Renal cortex interstitium (tissue), 15 donors: ENCODE measurements at places on chromosomes 2 and 18. TPM values are rescaled to one million over a fixed set of nuclear protein-coding genes. Genes with fewer than 3 reads are reported as not detected.

The C2orf15 gene
- 12.3 TPM for polyA plus RNA-seq

The LCT gene
- 0.08 TPM for polyA plus RNA-seq

DNA sequence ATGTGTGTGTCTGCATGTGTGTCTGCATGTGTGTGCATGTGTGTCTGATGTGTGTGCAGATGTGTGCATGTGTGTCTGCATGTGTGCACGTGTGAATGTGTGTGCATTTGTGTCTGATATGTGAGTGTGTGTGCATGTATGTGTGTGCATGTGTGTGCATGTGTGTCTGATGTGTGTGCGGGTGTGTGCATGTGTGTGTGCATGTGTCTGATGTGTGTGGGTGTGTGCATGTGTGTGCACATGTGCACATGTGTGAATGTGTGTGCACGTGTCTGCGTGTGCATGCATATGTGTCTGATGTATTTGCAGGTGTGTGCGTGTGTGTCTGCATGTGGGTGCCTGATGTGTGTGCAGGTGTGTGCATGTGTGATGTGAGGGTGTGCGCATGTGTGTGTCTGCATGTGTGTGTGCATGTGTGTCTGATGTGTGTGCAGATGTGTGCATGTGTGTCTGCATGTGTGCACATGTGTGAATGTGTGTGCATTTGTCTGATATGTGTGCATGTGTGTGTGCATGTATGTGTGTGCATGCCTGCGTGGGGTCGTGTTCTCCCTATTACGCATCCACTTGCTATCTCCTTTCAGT, 470.1 kb upstream of the HS6ST1 start:
- DNase-seq: no peak

The RPL37A gene
- polyA plus RNA-seq: 2,092 TPM
